ENCODE measurements at places on chromosomes 6 and 20.

DNA sequence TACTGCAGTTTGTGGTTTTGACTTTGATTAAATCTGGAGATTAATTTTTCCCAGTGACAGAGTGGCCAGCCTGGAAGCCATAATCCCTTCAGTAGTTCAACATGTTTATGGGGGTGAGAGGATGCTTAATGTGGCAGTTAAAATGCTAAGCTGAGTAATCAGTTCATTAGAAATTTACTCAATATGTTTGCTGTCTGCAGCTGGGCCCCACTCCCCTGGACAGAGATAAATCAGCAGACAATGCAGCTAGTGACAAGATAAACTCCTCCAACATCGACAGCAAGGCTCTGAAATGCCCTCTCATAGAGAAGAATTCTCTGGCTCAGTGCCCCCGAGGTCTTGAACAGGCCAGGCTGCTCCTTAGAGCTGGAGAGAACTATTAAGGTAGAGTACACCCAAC, 101.9 kb downstream of the LRFN2 start:
- DNase-seq, result no peak

DNA sequence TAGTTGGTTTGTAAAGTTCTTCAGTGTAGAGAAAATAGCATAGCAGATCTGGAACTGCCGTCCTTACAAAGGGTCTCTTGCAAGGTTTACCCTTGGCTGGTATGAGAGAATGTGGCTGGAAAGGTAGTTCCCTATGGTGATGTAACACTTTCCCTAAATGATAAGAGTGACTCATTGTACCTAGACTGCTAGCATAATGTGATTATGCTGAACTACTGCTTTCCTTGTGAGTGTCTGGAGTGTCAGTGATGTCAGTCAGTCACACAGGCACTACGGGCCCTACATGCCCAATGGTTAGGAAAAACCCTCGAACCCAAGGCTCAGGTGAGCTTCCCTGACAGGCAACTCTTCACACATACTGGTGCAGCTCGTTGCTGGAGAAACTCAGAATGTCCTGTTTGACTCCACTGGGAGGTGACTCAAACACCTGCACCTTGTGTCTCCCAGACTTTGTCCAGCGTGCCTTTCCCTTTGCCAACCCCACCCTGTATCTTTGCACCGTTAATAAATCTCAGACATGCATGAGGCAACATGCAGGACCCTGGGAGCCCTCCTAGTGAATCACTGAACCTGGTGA, 28.4 kb upstream of the LY86 start:
- no peak for DNase-seq

DNA sequence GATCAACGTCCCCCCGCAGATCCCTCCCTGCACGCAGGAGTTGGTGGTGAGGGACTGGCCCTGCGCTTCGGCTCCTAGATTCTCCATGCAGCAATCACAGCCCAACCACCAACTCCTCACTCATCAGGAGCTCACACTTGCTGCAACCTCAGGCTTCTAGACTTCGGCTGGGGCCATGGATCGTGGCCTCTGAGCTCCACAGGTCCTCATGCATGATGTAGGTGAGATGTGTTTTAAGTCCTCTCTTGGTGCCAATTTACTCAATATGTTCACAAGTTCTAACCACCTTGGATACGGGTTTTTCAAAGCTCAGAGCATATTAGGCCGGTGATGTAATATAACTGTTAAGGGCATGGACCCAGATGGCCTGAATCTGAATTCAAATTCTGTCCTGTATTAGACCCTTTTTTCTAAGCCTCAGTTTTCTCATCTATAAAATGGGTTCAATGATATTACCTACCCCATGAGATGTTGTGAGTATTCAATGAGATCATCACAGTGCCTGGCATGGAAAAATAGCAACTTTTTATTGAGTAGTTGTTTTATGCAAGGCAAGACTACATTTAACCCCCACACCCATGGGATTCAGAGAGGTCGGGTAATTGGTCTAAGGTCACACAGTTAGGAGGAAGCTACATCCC, 31.0 kb downstream of the SUN5 start:
- no peak for DNase-seq

DNA sequence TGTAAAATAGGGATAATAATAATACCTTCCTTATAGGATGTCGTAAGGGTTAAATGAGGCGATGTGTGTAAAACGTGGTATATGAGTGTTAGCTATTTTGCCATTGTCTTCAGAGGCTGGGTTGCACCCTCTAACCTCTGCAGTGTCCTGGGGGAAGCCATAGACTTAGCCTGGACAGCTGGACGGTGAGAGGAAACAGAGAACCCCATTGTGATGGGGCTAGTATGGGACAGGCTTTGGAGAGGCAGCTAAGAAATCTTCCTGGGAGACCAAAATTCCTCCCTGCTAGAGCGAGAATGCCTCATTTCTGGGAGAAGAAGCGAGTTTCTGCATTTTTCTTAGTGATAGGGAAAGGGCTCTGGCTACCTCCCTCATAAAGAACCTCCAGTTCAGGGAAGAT, 22.8 kb downstream of the KCNB1 start:
- no peak for DNase-seq
